ENCODE measurements at places on chromosomes 7 and 10.

DNA sequence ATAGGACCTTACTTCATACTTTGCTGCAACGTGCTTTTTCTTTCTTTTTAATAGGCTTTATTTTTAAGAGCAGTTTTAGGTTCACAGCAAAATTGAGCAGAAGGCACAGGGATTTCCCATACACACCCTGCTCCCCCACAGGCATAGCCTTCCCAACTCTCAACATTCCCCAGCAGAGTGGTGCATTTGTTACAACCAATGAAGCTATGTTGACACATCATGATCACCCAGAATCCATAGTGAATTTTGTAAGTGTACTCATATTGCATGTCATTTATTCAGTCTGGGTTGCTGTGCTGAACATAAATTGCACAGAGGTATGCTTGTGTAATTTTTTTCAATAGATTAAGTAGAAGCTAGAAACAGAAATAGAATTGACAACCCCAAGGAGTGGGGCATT is 327.3 kb downstream of the INHBA start:
- DNase-seq, result no peak

DNA sequence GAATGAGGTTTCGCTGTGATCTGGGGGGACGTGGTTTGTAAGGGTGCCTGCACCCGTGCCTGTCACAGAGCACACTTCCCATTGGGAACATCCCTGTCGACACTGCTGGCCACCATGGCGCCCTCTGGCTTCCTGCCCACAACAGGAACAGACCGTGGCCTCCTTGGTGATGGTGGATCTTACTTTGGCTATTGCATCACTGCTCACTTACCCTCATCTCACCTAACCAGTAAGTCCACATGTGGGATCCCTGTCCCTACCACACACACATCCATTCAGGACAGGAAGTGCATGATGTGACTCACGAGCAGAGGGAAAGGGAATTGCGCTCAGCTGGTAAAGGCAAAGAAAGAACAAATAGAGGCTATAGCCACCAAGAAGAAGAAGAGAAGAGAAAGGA is 26.2 kb upstream of the SEC61G start:
- DNase-seq, result no peak

DNA sequence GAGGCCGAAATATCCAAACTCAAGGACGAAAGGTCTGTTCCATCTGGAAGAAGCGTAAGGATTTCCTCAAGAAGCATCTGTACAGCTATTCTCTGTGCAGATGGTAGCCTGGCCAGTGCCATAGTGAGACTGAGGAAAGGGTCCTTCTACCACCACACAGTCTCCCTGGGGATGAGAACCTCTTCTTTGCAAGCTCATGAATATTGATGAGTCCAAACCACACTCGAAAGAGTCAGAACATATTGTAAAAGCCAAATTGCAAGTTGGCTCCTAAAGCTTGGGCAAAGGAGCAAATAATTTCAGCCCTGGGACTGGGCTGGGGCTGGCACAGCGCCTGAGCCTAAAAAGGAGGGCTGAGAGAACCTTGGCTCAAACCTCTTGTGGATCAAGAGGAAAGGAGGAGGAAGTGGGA is 66.1 kb upstream of the PIP4K2A start:
- no peak for DNase-seq

GRCh38 chr7:84510505-84510904 is 315.9 kb upstream of the SEMA3A start:
- DNase-seq, result no peak

All from CD4-positive, alpha-beta T cell treated with Interleukin-2 at 100 ng/mL for 4 hours (primary cell).